ENCODE measurements at places on chromosomes 11 and 22.

DNA sequence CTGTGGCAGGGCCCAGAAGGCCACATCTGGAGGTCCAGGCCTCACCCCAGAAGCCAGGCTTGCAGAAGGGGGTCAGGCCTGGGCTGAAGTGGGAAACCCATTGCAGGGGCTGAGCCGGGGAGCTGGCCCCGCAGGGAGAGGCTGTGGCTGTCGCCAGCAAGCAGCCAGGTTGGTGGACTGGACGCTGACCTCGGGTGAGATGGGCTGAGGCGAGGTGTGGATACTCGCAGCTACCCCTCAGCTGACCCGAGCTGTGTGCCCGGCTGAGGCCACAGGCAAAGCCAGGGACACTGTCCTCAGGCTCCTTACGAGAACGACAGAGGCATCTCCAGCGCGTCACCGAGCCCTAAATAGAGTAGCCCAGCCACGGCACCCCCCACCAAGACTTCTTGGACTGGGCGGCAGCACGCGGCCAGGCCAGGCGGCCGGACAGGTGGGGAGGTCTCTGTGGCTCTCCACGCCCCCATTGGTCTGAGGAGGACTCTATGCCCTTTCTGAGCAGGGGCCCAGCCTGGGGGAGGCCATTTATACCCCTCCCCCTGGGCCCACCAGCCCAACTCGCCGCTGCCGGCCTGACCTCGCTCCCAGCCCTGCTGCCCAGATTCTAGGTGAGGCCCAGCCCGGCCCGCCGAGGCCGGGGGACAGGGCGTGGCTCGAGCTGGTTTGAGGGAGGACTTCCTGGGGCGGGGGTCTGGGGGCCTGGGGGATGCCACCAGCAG, at the start of gene TNNI2:
Gene TNNI2 (plus strand): TSS at position 556 of the 719 bp plus-strand sequence. CDS start 716 bp downstream, outside the sequence.
- no peak for DNase-seq

DNA sequence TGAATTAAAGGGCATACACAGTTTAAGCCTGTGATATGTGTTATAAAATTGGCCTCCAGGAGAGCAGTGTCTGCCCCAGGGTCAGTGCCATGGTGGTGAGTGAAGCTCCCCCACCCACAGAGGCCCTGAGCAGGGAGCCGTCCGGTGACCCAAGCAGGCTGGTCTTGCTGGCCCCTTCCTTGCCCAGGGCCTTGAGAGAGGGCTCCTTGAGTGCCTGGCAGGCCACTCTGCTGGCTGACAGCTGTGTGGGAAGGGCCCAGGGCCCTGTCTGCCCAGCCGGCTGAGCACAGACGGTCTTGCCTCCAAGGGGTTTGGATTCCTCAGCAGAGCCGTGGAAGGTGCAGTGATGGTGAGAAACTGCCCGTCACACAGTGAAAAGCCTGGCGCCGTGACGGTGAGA, 25.9 kb downstream of the PTDSS2 start:
- no peak for DNase-seq

DNA sequence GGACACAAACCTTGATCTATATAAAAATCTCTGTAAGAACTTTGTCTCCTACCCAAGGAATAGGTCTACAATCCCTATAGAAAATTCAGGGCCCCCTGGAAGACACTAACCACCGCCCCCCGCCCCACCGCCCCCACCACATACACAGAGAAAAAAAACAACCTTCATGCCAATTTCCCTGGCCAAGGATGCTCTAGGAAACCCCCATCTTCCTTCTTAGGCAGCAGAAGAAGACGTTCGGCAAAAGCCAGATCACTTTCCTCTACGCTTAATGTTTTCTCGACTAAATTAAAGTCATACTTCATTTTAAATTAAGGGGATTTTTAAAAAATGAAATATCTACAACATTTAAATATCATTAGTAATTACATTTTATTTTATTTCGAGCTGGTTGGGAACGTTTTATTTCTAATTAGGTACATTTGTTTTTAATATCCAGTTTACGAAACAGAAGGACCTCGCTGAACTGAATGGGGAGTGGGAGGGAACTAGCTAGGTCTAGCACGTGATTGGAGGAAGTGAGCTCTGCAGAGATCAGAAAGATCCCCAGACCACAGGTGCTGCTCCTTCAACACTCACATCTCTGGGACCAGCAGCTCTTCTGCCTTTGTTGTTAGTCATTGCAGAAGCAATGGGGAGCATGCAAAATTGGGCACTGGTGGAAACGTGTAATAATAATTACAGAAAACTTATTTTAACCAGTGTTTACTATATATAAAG, 472.3 kb downstream of the MN1 start:
- DNase-seq: no peak

GRCh38 chr22:45832959-45833580, 143.9 kb downstream of the WNT7B start:
- DNase-seq: no peak

GRCh38 chr11:67262731-67263675, 3.3 kb upstream of the GRK2 start:
- DNase-seq: no peak

DNA sequence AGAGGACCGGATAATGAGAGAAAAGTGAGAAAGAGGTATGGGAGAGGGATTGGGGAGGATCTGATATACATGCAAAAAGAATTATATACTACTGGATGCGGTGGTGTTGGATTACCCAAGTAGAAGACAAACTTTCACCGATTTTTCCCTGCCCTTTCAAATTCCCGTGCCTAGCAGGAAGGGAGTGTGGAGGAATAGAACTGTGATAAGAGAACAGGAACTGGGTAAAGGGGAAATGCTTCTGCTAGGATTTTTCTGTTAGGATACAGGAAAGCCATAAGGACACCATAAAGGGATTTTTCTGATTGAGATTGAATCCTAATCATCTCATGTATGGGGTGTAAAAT, 480 bp upstream of the MTMR2 start:
- no peak for DNase-seq

GRCh38 chr11:57546869-57547475, 9.6 kb downstream of the SMTNL1 start:
- DNase-seq: no peak

DNA sequence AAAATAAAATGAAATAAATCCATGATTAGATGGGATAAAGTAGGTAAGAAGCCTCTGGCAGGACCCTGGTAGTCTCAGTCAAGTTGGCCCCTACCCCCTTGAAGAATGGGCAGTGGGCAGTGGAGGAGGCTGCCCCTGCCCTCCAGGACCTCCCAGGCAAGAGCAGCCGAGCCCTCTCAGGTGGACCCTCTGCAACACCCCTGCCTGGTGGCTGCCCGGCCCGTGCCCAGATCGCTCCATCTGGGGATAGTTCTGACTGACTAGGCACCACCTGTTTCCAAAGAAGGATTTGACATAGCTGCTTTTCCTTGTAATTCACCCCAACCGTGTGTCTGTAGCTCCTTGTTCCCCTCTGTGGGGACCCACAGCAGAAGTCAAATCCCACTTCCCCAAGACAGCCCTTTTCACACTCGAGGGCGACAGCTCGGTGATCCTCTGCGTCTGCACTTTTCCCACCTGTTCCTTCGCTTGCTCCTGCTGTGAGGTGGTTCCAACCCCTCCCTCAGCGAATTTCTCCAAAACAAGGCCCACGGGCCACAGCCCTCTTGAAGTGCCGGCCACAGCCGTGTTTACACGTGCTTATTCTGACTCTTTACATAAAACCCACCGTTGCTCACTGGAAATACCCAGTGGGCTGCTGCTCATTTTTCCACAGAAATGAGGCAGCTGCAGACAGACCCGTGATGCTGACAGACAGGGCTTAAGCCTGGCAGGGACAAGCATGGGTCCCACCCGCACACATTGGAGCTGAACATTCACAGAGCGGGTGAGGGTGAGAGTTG, 5.5 kb upstream of the TMPRSS13 start:
- DNase-seq: no peak

GRCh38 chr22:17842386-17842785, 68.1 kb upstream of the BID start:
- DNase-seq: no peak

- DNase-seq: no peak
Observed at GRCh38 chr11:83726316-83726715, 440.1 kb upstream of the CCDC90B start.

DNA sequence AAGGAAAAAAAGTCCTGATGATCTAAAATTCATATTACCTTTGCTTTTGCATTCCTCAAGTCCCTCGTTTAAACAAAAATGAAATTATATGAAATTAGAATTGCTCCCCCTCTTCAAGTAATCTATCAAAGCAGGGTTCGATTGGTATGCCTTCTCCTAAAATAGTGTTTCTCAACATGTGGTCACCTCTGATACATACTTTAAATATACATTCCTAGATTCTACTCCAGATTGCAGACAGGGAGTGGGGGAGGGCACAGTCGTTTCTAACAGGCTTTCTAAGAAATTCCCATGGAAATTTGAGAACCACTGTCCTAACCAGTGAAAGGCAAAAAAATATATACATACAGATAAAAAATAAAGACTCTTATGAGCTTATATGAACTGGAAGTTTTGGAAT, 22.6 kb upstream of the IRAG1 start:
- no peak for DNase-seq

DNA sequence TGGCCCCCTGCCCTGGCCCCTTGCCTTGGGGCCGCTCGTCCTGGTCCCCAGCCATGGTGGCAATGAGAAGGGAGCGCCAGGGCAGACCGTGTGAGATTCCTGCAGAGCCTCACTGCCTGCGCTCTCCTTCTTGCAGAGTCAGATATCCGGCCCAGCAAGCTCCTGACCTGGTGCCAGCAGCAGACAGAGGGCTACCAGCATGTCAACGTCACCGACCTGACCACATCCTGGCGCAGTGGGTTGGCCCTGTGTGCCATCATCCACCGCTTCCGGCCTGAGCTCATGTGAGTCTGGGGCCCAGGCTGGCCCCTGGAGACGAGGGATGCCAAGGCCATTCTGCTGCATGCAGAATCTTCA, 114.1 kb downstream of the MICAL2 start:
- DNase-seq: peak; percentile 48

DNA sequence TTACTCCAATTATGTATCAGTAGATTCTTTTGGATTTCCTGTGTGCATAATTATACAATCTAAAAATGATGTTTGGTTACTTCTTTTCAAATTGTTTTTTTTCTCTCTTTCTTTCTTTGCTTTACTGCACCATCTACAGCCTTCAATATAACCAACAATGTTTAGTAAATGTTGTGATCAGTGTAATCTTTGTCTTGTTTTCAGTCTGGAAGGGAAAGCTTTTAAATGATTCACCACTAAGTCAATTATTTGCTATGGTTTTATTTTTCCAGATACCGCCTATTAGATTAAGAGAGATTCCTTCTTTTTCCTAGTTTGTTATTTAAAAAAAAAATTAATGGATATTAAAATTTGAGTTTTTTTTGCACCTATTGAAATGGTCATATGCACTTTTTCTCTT, 29.8 kb upstream of the ABTB2 start:
- DNase-seq: no peak

DNA sequence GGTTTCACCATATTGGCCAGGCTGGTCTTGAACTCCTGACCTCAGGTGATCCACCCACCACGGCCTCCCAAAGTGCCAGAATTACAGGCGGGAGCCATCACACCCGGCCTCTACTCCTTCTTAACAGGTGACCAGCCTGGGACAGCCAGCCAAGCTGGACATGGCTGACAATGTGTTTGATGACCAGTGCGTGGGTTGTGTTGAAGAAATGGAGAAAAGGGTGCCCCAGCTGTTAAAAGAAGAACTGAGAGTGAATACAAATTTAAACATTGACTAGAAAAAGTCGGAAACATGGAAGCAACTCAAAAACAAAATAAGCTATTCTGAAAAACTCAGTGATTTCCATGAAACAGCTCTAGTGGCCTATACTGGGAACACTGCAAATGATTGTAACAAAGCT, 86.5 kb upstream of the CLPB start:
- DNase-seq: no peak

DNA sequence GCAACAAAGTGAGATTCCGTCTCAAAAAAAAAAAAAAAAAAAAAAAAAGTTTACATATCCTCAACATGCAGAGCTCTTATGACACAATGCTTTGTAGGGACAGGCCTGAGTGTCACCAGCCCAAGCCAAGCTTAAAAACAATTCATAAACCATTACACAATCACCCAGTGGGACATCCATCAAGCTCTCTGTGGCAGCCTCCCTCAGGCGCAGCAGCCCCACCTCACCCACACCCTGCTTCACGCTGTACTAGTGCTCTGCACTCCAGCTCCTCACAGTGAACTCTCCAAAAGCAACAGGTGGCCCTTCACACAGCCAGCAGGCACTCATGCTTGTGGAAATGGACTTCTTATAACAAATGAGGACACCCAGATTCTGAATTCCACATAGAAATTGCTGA, 3.5 kb upstream of the FOXRED2 start:
- DNase-seq: no peak

DNA sequence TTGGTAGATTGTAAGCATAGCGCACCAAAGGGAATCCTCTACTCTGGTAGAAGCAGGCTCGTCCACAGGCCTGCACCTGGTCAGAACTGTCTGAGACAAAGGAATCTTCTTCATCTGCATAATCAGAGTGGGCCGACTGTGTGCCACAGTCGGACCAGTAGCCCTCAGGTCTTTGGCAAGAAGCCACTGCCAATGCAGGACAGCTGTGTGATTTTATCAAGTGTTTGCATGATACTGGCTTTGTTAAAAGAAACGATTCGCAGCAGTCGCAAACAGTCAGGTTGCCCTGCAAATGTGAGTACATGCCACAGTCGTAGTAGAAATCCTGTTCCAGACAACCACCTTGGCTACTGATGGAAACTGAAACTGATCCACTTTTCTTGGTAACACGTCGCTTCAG, 4.9 kb upstream of the CCDC34 start:
- no peak for DNase-seq
